ENCODE measurements at places on chromosomes 3 and 15.

DNA sequence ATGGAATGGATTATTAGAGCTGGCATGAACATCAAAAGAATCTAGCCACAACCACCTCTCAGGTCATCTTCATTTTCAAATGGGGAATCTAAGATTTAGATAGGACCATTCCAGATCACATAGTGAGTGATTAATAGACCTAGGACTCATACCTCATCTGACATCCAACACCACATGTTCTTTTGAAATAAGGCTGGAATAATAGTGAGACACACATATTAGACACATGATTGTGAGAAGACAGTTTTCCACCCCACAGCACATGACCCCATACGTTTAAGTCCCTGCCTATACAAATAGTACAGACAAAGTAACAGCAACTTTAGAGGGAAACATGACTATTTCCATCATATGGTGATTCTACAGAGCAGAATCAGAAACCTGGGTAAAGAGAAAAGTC is 344.7 kb upstream of the TPRG1 start:
- no peak for DNase-seq

DNA sequence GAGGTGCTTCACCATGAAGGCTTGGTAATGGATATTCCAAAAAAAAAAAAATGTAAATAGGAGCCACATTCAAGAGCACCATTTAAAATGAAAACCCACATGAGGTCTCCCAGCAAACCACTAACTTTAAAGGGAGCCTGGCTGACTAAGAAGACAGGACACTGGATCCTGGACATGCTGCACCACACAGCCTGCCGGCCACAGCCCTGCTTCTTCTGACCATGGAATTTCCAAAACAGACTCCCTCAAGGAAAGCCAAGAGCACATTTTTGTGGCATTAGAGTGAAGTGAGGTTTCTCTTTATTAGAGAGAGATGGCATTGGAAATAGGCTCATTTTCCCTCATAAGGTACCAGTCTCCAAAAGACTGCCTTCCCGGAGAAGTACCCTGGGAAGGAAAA is 113.9 kb downstream of the RORA start:
- no peak for DNase-seq

- peak; percentile 64 for DNase-seq
Observed at GRCh38 chr15:62658498-62658897, 384.0 kb upstream of the TPM1 start.

- no peak for DNase-seq
Observed at GRCh38 chr15:42558739-42559138, 10.1 kb downstream of the HAUS2 start.

- DNase-seq = no peak
Observed at GRCh38 chr15:59349680-59350420, 22.8 kb downstream of the MYO1E start.

DNA sequence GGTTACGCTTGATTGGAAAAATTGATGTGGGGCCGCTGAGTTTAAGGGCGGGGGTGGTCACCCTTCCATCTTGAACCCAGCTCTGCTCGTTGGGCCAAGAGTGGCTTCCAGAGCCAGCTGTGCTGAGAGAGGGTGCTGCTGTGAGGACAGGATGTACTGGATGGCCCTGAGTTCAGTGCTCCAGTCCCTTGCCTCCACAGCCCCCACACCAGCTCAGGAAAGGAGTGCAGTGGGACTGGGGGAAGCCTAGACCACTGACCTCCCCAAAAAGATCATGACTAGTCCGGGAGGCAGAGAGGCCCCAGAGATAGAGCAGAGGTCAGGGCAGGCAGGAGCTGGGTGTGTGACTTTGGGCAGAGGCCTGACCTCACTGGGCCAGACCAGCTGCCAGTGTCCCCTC is 4.0 kb upstream of the PTH1R start:
- no peak for DNase-seq

GRCh38 chr3:163753033-163753432 is 1325.3 kb downstream of the SI start:
- DNase-seq = no peak
